Activated T-cell treated with anti-CD3 and anti-CD28 coated beads, Interleukin-2, amount 50 U/mL, for 1 hour (primary cell): ENCODE measurements at places on chromosomes 2 and 18.
A peak's percentile ranks its signal among the peaks of the same experiment; 100 is the strongest.

- DNase-seq: peak; percentile 6
Observed at GRCh38 chr2:239935789-239936758, 89.1 kb downstream of the NDUFA10 start.

DNA sequence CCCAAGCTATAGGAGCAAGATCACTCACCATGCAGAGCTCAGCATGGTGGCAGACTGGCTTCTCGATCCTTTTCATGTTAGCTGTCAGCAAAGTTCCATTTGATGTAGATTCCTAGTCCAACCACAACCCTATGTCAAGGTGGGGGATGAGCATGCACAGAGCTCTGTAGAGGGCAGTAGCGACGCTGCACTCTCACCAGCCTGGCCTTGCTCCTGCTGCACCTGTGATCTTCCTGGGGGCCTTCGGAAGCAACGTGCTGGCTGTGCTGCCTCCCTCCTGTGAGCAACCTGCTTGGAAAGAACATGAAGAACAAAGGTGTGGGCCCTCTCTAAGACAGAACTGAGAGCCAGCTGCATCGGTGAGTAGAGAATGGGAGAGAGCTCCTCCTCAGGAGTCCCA is 479.4 kb upstream of the MYT1L start:
- DNase-seq: no peak

GRCh38 chr2:191115391-191115790 is 35.4 kb downstream of the STAT4 start:
- DNase-seq: no peak

DNA sequence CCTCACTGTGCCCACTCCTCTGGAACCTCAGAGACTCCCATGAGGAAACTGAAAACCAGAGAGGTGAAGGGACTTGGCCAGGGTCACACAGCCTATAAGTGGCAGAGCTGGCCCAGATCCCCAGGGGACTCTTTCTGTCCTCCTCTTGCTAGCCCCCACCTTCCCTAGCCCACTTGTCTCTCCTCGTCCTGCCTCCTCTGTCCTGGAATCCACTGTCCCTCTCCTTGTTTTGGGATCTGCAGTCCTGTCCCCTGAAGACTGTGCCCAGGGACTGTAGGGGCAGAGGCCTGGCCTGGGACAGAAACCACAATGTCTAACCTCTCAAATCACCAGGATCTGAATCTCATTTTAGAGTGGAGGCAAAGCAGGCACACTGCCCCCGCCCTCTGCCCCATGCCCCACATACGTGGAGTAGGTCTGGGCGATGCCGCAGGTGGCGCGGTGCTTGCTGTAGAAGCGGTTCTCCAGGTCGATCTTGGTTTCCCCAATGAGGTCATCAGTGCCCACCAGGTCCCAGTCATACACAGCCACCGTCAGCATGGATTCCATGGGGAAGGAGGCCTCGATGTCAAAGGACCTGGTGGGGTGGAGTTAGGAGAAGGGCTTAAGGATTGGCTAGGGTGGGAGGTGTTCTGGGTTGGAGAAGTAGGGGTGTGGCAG is 12.5 kb downstream of the OTOF start:
- no peak for DNase-seq

- peak; percentile 54 for DNase-seq
Observed at GRCh38 chr18:77101410-77102258, 30.9 kb downstream of the MBP start.

DNA sequence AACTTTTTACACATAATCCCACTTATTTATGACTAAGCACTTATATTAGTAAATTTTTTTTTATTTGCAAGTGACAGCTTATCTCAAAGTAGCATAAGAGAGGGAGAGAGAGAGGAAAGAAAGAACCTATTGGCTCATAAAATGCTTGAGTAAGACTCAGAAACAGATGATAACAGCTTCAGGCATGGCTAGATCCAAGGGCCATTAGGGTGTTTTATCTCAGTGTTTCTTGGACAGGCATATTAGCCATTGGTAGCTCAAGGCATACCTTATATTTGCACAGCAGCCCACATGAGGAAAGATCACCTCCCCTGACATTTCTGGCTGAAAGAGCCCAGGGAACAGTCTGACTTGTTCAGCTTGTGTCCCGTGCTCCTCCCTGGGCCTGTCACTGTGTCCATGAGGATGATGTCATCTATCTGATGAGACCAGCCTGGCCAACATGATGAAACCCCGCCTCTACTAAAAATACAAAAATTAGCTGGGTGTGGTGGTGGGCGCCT is 64.4 kb downstream of the IL1R2 start:
- no peak for DNase-seq

GRCh38 chr18:27713738-27714095 is 463.2 kb downstream of the CDH2 start:
- no peak for DNase-seq

DNA sequence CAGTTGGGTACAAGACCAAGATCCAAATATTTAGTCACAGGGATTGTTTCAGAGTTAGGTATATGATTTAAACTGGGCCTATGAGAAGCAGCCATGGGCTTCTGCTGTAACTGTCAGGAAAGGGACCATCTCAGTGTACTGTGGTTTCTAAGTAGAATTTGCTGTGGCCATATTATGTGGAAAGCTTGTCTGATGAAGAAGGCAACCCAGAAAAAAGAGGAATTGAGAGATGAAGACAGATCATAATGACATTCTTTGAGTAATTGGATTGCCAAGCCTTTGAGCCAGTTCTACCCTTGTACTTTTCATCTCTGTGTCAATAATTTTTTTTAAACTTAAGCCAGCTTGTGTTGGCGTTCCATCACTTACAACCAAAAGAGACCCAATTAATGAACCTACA is 259.6 kb downstream of the NUP35 start:
- DNase-seq: no peak

GRCh38 chr2:88919087-88919738 is 227.7 kb downstream of the RPIA start:
- DNase-seq: no peak

GRCh38 chr2:236871500-236872001 is 214.1 kb upstream of the COPS8 start:
- DNase-seq: no peak

GRCh38 chr2:63012541-63012940 is 38.1 kb upstream of the OTX1 start:
- no peak for DNase-seq
